Germinal center (tissue), 1 donor: ENCODE measurements at places on chromosomes 11 and 22.

- DNase-seq = no peak
These were observed 38.8 kb downstream of the LRRC32 start for GRCh38 chr11:76631566-76632308.

GRCh38 chr11:85875505-85875904, 20.3 kb downstream of the CCDC83 start:
- no peak for DNase-seq

DNA sequence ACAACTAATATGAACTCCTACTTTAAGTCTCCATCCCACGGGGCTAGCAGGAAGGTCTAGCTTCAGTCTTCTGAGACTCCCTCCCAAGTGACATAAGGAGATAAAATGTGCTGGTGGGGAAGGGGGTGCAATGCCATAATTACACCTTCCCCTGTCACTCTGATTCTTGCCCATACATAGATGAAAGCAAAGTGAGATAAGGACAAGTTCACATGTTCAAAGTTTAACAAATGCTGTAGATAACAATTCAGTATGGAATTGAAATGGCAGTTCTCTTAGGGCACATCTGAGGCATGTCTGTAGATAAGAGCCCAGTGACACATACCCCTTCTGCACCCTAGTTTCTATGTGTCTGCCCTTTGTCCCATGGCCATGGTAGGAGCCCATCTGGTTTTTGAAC, 38.2 kb upstream of the PANX1 start:
- no peak for DNase-seq

DNA sequence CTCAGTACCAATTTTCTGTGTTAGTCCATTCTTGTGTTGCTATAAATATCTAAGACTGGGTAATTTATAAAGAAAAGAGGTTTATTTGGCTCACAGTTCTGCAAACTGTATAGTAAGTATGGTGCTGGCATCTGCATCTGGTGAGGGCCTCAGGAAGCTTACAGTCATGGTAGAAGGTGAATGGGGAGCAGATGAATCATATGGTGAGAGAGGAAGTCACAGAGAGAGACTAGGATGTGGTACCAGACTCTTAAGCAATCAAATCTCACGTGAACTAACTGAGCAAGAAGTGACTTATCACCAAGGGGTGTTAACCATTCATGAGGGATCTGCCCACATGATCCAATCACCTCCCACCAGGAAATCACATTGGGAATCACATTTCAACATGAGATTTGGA, 60.8 kb upstream of the ZBED5 start:
- no peak for DNase-seq

DNA sequence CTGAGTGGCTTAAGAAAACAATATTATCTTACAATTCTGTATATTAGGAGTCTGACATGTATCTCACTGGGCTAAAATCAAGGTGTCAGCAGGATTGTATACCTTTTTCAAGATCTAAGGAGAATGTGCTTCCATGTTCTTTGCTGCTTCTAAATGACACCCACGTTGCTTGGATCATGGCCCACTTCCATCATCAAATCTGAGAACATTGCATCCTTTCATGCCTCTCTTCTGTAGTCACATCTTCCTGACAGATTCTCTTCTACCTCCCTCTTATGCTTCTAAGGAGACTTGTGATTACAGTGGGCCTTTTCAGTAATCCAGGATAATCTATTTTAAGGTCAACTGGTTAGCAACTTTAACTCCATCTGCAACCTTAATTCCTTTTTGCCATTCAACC, 499.4 kb downstream of the FAM181B start:
- no peak for DNase-seq

GRCh38 chr11:501683-502287, 5.3 kb downstream of the RNH1 start:
- no peak for DNase-seq

GRCh38 chr11:66328302-66329144, 7.7 kb downstream of the RIN1 start:
- peak; percentile 84 for DNase-seq

DNA sequence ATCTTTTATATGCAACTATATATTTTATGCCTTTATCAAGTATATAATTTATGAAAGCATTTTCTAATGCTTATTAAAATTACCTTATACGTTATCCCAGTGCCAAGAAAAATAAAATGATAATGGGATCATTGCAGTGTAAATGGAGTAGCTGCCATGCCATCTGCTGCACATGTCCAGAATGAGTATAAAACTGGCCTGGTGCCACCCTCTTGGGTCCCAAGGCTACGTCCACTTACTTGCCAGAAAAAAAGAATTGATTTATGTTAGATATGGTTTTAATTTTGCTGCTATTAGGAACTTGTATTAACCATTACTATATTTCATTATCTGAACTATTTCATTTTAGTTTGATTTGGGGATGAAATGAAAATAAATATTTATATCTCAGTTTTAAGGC, 1127.1 kb upstream of the CNTN5 start:
- no peak for DNase-seq

DNA sequence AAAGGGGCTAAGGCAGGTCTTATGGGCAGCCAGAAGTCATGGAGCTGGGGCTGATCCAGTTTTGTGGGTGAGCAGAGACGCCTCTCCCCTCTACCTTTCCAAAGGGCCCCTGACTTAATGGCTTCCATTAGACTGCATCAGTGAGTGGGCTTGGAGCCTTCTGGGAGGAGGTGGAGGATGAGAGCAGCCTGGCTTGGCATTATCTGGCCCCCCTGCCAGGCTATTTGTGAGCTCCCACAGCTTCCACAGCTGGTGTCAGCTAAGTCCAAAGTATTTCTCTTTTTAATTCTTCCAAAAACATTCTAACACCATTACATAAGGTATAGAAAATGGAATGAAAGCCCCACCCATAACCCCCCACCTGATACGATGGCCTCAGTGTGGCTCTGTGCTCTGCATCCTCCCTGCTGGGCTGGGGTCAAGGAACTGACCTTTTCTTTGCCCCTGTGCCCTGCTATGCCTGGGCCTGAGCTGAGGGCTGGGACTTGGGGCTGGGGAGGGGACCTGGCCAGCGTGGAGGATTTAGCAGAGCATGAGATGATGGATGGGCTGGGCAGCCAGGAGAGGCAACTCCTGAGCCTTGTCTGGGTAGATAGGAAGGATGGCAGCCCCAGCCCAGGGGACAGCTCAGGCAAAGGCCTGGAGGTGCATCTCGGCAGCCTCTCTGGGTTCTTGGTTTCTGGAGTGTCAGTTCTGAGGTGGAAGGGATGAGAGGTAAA, 4.0 kb downstream of the AIFM3 start:
- no peak for DNase-seq

DNA sequence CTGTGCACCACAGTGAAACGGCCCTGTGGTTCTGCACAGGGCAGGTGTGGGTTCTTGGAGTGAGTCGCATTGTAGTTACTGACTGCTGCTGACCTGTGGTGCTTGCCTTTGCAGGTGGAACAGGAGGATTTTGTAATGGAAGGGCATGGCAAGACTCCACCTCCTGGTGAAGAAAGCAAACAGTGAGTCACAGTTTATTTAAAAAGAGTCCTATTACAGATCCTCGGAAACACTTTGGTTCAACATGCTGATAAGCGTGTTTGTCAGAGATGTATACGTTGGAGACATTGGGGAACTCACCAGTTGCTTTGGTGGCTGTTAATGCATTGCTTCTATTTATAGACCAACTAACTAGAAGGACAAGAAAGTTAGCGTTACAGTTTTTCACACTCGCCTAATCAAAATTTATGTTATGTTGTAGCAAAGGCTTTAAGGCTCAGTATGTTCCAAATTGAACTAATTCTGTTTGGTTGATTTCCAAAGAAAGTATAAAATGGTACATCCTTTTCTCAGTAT, 21.7 kb upstream of the TNRC6B start:
- DNase-seq = no peak

DNA sequence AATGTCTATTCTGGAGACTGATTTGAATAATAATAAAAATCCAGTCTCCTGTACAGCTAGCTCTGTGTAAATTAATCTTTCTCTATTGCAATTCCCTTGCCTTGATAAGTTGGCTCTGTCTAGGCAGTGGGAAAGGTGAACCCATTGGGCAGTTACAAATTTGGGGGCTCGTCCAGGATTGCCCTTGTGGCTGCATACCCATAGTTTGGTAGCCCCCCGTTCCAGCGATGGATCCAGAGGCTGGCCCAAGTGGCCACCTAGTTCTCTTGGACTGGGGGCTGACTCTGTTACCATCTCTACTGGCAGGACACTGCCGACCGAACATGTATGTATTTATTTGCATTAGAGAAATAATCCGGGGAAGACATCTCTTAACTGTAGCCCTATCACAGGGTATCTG, 326.2 kb upstream of the PDGFD start:
- no peak for DNase-seq

GRCh38 chr11:2930704-2931419, 1.6 kb upstream of the PHLDA2 start:
- peak; percentile 59 for DNase-seq
